RCC 7860 (cell line): ENCODE measurements at places on chromosomes 3 and 15.

DNA sequence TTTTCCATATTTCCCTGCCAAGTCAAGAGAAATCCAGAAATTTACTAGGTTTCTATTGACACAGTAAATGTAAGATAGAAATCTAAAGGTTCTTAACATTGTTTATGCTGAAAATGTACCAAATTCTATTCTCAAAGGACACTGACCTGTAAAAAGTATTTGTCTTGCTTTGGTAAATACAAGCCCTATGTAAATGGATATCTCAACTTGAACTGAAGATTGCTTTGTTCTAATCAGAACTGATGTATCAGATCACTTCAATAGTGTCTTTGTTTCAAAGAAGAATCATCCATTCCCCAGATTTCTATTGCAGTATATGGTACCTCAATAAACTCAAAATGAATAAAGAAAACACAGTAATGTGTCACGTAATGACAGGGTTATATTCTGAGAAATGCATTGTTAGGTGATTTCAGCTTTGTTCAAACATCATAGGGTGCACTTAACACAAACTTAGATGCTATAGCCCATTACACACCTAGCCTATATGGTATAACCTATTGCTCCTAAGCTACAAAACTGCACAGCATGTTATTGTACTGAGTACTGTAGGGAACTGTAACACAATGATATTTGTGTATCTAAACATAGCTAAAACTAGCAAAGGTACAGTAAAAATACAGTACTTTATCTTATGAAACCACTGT is 143.5 kb upstream of the NECTIN3 start:
- DNase-seq = no peak

DNA sequence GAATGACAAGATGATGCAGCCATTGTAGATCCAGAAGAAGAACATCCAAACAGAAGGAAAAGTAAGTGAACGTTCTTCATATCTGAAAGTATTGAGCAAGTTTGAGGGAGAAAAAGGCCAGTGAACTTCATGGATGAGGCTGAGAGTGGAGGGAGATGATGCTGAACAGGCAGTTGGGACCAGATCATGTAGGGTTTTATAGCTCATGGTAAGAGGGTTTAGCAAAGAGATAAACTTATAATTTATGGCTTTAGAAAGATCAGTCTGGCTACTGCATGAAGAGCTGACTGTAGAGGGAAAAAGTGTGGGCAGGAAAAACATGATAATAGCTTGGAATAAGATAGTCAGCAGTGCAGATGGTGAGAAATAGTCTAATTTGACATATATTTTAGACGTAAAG is 192.6 kb upstream of the LPP start:
- no peak for DNase-seq

GRCh38 chr15:48285329-48286214 is 45.7 kb upstream of the DUT start:
- DNase-seq = peak; percentile 45

GRCh38 chr3:188197388-188197847 is 43.5 kb downstream of the LPP start:
- peak; percentile 63 for DNase-seq

DNA sequence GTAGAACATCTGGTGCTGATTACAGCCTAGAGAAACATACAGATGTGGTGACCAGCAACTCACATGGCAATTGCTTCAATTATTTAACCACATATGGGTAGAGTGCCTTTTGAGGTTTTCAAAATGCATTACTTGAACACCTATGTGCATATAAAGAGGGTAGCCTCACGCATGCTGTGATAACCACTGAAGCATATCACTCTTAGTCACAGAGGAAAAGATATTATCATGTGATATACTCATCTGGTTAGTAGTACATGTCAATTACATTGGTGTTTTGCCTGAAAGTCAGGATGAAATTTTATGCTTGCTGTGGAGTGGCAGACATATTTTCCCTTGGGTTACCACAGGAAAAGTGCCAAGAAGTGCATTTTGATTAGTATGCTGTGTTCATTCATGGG is 459.3 kb upstream of the AGTR1 start:
- no peak for DNase-seq

- no peak for DNase-seq
Observed at GRCh38 chr3:38017445-38018295, 11.8 kb downstream of the PLCD1 start.

DNA sequence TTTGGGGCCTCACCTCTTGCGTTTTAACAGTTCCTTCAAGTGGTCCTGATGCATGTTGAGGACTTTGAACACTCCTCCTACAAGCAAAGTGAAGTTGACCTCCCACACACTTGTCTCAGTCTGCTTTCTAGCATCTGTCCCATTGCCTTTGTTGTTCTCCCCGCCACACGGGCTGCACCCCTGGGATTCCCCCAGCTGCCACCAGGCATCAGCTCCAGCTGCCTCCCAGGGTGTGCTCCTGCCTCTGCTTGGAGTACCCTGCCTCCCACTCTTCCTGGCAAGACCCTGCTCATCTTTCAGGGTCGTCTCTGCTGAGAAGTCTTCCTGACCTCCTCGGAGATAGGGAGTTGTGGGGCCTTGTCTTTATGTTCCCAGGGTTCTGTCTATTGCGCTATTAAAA is 52.2 kb downstream of the IGF1R start:
- no peak for DNase-seq

DNA sequence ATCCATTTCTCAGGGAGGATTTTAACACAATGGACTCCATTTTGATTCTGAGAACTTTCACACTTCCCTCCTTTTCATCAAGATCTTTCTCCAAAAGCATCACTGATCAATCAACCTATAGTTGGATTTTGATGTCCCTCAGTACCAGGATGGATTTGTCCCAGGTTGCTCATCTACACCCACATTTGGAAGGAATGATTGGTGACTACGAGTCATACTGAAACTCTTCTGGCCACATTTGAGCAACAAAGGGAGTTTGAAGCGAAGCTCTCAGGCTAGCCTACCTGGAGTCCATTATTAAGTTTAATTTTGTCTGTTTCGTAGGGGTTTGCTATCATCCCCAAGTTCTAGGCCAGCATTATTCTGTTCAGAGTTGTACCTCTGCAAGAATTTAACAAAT is 31.3 kb upstream of the ATP8B4 start:
- DNase-seq = no peak

- no peak for DNase-seq
Observed at GRCh38 chr3:134186391-134186790, 64.3 kb downstream of the RYK start.

- no peak for DNase-seq
Observed at GRCh38 chr3:179026636-179027035, 45.0 kb downstream of the ZMAT3 start.

GRCh38 chr3:151478335-151478697 is 17.5 kb upstream of the IGSF10 start:
- no peak for DNase-seq

- no peak for DNase-seq
Observed at GRCh38 chr15:93900476-93901400, 330.6 kb upstream of the MCTP2 start.

DNA sequence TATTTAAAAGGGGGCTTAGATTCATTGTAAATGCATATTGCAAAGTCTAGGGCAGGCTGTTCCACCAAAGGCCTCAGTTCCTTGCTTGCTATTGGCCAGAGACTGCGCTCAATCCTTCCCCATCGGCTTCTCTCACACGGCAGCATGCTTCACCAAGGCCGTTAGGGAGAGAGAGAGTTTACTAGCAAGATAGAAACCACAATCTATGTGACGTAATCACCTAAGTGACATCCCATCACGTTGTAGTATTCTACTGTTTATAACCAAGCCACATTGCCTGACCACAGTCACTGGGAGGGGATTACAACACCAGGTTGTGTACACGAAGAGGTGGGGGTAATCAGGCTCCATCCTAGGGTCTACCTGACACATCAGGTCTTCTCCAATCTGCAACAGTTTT is 16.0 kb upstream of the NPAP1 start:
- no peak for DNase-seq

DNA sequence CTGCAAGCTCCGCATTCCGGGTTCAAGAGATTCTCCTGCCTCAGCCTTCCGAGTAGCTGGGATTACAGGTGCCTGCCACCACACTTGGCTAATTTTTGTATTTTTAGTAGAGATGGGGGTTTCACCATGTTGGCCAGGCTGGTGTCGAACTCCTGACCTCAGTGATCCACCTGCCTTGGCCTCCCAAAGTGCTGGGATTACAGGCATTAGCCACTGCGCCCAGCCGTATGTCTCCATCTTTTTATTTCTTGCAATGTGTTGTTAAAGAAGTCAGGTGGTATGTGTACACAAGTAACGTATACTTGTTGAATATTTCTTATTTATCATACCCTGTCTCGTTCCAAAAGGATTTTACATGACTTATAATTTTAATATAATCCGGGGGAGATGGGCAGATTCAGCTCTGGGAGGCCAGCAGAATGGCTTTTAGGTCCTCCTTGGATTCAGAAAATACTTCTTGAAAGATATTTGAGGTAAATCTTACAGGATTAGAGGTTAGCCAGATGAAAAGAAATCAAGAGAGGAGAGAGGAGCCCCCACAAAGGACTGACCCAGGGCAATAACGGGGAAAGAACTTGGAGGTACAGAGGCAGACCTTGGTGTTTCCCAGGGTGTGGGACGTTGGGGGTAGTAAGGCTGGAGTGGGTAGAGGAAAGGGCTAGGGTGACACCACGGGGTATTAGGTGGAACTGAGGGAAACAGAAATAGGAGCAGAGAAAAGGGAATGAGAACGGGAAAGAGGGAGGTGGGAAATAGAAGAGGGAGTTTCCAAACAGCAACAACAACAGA is 27.2 kb upstream of the MUC20 start:
- DNase-seq = no peak

- DNase-seq = peak; percentile 100
Observed at GRCh38 chr3:172710664-172711453, at the start of gene NCEH1. Gene NCEH1 (minus strand): TSS chr3:172711067. CDS start chr3:172710984, 83 bp downstream.
